ENCODE measurements at places on chromosomes 13 and 19.

DNA sequence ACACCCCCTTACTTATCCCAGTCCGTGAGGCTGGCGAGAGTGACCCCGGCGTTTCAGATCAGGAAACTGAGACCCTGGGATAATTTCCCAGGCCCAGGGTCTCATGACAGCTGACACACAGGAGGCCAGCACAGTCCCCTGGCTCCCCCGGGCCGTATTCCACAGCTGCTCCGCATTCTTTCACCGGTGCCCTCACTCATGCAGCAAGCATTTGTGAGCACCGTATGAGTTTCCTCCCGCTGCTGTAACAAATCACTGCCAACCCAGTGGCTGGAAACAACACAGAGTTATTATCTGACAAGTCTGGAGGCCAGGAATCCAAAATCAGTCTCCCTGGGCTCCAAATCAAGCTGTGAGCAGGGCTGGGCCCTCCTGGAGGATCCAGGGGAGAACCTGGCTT lies 21.3 kb downstream of the GADD45B start:
- DNase-seq: no peak

- DNase-seq: peak; percentile 77
Observed at GRCh38 chr19:33248954-33249613, 23.4 kb upstream of the SLC7A10 start.

DNA sequence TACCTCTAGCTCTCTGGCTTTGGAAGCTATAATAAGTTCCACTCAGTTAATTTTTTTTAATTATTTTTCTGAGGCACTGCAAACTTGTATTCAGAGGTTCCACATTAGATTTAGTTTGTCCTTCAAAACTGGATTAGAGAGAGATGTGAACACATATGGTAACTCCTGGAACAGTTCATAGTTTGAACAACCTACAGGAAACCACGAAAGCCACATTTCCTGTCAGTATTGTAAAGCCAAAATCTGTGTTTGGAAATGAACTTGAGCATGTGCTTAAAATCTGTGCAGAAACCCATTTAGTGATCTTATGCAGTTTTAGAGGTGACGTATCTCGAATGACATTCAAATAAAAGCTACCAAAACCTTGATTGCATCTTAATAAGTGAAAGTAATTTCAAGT lies 1952.0 kb downstream of the OLFM4 start:
- DNase-seq: no peak

GRCh38 chr19:8501981-8502380 lies 459 bp downstream of the PRAM1 start:
- DNase-seq: no peak

DNA sequence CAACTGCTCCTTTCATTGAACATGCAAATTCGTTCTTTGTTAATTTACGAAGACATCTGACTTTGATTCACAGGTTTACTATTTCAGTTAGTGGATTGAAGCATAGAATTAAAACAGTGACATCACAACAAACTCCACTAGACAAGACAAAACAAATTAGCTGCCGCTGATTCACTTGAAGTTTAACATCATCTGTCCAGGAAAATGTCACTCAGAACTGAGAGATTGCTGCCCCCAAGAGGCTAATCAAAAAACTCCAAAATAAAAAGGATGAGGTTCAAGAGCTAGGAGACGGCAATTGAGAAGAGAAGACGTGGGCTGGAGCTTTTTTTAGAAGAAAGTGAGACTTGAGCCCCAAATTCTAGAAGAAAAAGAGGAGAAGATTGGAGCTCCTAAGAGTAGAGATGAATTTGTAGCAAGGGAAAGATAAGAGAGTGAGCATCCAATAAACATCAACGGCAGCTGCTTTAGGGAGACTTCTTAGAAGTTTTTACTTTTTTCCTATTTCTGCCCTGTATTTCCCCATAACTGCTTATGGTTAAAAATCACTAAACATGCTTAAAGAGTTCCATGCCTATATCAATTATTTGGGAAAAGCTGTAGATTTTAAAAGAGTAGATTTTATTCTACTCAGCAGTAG lies 40.8 kb upstream of the TPP2 start:
- DNase-seq: peak; percentile 6

DNA sequence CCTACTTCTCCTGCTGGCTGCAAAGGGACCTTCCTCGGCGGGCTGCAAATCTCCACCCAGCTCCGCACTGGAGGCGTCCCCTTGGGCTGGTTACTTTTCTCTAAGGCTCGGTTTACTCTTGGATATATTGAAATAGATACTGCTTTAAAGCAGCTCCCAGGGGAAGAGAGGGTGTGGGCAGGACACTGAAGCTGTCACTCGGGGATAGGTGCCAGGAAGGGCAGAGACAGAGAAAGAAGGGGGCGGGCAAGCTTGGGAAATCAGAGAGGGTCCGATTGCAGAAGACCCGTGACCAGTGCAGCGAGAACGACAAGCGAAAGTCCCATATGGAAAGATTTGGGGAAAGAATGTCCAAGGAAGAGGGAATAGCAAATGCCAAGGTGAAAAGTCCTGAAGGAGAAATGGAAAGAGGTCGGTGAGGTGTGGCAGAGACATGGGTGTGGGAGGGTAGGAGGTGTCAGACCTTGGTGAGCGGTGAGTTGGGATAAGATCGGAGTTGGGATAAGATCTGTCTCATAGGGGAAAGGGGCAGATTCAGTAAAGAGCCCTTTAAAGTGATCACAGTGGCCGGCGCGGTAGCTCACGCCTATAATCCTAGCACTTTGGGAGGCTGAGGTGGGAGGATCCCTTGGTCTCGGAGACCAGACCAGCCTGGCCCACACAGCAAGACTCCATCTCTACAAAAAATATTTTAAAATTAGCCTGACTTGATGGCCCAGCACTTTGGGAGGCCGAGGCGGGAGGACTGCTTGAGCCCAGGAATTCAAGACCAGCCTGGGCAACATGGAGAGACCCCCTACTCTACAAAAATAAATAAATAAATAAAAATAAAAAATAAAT lies 618 bp downstream of the THSD8 start:
- no peak for DNase-seq

DNA sequence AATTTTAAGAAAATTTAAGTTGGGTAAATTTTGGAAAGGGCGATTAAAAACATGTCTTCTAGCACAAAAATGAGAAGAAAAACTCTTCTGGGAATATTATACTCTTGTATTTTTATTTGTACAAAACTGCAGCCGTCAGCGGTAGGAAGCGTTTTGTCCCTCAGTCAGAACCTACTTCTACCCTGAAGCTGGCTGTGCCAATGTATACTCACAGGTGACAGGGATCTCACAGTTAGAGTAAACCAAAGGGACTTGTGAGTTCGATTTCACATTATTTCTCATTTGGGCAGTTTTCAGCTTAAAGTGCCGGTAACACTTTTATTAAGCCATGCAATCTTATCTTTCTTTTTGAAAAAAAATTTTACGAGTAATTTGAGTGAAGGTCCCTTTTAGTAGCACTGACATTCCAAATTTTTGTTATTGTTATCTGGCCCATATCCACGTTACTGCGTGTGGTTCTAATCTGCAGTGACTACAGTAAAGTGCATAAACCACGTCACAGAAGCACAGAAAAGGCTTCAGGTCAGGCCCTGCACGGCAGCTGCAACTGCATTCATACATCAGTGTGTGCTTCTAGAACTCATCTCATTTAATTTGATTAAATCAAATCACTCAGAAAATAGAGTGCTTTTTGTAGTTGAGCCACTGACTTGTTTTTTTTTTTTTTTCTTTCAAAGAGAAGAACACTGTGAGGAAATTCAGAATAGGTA lies 387.3 kb downstream of the LIG4 start:
- DNase-seq: no peak

DNA sequence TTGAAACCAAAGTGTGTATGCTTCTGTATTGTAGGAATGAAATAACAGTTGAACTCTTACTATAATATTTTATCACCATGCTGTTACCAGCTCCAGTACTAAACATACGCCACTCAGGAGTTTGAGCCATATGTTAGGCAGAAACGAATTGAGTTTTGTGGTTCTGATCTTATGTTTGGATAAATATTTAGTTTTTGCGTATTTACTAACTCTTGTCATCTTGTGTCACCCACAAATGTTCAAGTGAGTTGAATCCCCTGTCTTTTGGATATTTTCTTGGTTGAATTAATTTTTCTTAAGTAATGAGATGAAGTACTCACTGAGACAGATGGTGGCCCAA lies 1.5 kb downstream of the FNDC3A start:
- DNase-seq: no peak

- DNase-seq: peak; percentile 71
Observed at GRCh38 chr13:45280751-45281634, 60.0 kb downstream of the TPT1 start.

- DNase-seq: no peak
Observed at GRCh38 chr13:44936246-44936645, 53.0 kb downstream of the NUFIP1 start.

DNA sequence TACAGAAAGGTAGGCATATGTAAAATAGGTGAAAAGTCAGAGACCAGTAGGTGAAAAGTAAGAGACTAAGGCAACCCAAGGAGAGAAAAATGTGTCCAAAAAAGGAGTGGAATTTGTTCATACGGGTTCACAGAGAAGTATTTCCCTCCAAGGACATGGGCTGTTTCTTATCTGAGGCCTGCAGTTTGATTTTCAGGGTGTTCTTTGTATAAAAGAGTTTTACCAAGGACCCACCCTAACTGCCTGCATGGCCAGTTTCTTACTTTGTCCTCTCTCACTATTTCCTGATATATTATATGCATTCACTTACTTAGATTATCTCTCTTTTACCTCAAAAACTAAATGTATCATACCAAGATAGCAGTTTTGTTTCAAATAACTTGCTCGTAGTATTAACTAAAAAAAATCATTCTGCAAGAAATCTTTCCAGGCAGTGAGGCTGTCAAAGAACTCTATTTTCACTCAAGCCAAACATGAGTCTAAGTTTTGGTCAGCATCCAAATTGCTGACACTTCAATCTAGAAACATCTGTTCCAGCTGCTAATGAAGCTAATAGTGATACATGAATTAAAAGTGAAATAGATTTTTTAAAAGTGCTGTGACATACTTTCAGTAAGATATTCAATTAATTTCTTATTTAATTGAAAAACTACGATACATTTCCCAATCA lies 141.4 kb upstream of the SGCG start:
- no peak for DNase-seq

DNA sequence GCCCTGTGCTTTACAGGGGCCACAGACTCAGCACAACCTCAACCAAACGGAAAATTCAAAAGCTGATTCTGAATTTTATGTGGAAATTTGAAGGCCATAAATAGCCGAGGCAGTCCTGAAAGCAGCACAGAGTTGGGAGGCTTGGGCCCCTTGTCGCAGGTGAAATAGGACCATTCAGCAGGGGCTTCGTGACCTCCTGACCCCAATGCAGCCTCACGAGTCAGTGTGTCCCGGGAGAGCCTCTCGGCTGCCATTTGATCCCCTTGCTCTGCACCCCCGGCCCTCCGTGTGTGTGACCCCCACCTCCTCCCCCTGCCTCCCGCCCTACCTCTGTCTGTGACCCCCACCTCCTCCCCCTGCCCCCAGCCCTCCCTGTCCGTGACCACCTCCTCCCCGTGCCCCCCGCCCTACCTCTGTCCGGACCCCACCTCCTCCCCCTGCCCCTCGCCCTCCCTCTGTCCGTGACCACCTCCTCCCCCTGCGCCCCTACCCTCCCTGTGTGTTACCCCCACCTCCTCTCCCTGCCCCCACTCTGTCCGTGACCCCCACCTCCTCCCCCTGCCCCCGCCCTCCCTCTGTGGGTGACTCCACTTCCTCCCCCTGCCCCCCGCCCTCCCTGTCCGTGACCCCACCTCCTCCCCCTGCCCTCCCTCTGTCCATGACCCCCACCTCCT lies 41.7 kb upstream of the TFDP1 start:
- DNase-seq: no peak

GRCh38 chr13:29125191-29125933 lies 305.2 kb downstream of the MTUS2 start:
- DNase-seq: no peak

DNA sequence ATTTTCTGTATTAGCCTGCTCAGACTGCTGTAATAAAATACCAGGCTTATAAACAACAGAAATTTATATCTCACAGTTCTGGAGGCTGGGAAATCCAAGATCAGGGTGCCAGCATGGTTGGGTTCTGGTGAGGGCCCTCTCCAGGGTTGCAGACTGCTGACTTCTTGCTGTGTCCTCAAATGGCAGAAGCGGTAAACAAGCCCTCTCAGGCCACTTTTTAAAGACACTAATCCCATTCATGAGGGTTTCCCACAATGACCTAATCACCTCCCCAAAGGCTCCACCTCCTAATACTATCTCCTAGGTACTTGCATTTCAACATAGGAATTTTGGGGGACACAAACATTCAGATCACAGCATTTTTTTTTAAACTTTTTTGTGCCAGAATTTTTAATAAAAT lies 159.3 kb downstream of the PDS5B start:
- DNase-seq: no peak

All from inflammatory macrophage treated with lipopolysaccharide for 4 hours (primary cell).